ENCODE measurements at places on chromosomes 6 and 20.

DNA sequence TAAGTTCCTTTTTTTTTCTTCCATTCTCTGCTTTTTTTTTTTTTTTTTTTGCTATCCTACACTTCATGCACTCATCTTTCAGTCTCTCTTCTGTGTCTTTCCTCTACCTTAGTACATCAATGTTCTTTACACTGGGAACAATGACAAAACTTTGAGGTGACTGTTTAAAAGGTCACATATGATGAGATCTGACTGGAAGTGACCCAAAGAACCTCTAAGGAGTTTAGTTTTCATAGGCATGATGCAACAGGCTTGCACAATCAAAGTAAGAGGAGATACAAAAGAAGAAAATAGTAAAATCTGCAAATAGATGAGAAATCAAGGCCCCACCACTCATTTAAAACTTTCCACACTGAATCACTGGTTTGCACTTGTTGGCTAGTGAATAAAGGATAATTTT is 840.8 kb downstream of the TBC1D32 start:
- no peak for DNase-seq

DNA sequence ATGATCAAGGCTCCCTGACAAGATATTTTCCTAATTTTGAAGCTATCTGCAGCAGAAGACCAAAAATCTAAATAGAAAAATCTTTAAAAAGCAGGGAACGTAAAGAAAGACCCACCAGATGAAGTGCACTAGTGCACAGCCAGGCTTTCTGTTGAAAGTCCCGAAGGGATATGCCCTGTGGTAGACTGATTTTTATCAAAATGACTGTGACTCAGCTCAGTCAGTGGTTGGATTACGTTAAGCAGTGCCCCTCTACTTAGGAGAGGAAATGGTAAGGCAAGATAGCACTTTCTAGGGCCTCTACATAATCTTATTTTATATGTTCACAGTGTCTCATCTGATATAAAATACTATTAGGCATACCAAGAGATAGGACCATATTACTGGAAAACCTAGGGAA is 123.4 kb upstream of the RAB32 start:
- peak; percentile 55 for DNase-seq

DNA sequence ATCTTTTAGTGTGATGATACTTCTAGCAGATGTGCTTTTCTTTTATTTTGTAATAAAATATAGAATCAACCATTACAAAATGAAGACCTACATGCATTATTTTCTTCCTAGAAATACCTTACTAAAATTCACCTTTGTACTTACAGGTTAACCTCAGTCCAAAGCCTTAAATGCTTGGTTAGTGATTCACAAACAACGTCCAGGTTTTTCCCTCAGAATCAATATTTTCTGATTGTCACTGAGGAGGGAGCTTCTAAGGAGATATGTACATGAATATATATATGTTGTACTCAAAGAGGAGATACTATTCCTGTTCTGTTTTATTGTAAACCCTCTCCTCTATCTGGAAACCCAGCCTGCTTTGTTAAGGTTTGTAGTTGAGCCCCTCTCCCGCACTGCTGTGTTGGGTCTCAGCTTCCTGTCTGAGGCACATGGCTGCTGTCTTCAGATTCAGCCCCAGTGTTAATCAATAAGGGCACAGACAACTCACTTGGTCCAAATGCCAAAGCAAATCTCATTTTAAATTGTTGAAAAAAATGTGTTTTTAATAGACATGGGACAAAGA is 33.9 kb upstream of the HS3ST5 start:
- no peak for DNase-seq

- DNase-seq: peak; percentile 32
Observed at GRCh38 chr6:146851837-146852236, 253.1 kb downstream of the ADGB start.

- DNase-seq: peak; percentile 83
Observed at GRCh38 chr6:33960345-33961313, 156.8 kb upstream of the MLN start.

DNA sequence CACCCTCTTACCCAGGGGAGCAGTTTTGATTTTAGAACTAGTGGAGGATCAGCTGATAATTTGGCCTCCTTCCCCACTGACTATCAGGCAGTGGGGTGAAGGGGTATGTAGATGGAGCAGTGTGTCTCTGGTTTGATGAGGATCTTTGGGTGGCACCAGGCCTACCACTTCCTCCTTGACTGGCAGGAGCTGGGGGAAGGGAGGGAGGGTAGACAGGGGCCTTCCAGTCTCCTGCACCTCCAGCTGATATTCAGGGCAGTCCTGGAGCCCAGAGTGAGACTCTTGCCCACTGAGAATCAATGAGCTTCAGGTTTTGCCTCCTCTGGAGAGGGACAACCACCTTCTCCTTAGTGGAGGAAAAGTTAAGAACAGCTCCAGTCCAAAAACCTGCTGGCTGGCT is 3.2 kb downstream of the DEF6 start:
- DNase-seq: peak; percentile 77

DNA sequence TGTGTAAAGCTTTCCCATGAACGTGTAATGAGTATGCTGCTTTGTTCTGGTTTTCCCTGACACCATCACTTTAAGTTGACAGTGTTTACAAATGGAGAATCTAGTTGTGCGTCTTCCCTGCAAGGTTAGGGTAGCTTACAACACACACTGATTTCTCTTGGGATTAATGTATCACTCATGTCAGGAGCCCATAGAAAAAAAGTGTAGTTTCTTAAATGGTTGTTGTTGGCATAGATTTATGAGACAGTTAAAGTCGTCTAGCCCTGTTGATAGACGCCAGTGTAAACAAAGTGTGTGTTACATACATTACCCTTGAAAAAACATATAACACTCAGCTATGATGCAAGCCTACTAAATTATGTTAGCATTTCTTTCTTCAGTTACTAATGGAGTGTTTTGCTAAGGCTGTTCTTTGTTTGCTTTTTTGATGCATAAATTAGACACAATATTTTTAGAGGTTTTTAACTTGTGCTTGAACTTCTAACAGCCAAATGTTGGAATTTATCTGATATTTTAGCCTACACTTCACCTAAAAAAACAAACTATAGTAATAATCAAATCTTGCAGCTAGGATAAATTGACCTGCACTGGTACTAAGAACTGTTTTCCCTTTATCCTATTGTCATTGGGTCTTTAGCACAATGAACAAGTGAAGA is 88.6 kb downstream of the RNF217 start:
- no peak for DNase-seq

DNA sequence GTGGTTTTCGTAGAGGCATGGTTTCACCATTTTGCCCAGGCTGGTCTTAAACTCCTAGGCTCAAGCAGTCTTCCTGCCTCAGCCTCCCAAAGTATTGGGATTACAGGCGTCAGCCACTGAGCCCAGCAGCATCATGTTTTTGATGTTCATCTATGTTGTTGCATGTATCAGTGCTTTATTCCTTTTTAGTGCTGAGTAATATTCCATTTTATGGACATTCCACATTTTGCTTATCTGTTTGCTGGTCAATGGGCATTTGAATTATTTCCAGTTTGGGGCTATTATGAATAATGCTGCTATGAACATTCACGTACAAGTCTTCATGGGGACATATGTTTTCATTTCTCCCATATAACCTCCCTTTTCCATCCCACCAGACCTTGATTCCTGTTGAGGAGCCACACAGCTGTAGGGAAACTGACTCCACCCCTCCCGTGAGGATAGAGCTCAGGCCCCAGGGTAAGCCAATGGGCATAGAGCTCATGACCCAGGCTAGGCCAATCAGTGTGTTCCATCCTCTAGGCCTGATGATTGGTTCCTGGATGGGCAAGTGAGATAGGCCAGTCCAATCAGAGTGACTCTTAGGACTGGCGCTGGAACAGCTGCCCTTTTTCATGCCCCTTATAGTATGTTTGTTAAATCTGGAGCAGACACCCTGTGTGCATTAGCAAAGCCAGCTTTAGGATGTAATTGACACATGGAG is 49.5 kb downstream of the DLGAP4 start:
- no peak for DNase-seq

GRCh38 chr20:51014797-51015722 is 7.8 kb downstream of the KCNG1 start:
- peak; percentile 58 for DNase-seq

GRCh38 chr6:39445667-39446066 is 123.2 kb upstream of the KCNK16 start:
- no peak for DNase-seq

DNA sequence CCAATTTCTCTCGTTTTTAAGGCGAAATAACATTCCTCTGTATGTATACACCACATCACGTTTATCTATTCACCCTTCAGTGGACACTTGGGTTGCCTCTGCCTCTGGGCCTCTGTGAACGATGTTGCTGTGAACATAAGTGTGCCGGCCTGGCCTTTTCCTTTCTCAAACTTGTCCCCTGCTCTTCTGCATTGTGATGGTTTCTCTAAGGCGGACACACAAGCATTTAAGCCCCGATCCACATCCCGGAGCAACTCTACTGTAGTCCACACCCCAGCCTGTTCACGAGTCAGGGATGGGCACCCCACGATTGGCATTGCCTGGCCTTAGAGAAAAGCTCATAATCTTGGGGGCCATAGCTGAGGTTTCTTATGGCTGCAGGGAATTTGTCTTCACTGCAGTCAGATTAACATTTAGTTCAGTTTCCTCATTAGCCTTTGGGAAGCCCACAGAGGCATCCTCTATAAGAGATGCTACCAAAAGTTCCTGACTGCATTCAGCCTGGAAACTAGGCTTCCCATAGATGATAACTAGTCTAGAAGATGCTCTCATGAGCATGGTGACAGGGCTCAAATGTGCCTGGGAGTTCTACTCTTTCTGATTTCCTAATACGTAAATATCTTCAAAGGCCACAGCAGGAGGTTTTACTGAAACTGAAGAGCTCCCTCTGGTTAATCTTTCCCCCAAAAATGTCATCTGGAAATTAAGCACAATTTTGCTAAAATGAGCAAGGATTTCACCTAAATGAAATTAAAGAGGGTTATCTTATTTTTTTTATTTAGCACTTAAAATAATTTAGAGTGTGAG is 762 bp downstream of the ZC3H12D start:
- no peak for DNase-seq

- DNase-seq: no peak
Observed at GRCh38 chr6:156886409-156886808, 109.2 kb downstream of the ARID1B start.

DNA sequence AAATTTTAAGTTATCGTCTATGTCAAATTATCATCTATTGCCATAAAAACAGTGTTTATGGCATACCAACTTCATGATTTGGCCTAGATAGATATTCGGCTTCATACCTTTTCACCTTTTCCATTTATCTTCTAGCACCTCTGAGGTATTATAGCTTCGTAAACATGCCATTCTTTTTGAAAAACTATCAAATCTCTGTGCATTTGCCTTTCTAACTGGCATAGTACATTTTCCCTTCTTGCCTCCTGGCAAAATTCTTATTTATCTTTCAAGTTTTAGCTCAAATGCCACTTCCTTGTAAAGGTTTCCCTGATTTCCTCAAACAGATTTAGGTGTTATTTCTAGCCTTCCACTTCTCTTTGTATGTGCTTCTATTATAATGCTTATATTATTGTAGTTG is 7.0 kb upstream of the REV3L start:
- DNase-seq: no peak

GRCh38 chr20:23232679-23233308 is 117.8 kb upstream of the NXT1 start:
- no peak for DNase-seq

DNA sequence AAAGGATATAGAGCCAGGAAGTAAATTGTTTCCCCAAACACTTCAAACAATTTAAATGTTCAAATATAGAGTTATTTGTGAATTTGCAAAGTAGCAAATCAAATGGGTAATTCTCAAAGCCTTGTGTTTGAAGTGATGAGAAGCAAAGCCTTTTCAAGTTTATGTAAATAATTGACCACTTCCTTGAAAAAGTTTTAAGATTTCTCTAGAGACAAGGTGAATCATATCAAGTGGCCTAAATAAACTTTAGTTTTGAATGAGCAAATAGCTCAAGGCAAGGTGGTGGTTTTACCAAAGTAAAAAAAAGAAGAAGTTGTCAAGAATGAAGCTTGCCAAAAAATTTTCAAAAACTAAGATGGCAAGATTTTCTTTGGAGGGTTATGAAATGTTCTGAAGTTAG is 42.6 kb upstream of the IFNGR1 start:
- DNase-seq: peak; percentile 23

- DNase-seq: no peak
Observed at GRCh38 chr6:106790935-106791334, 161.6 kb downstream of the QRSL1 start.

GRCh38 chr6:46327779-46328178 is 157.0 kb upstream of the ENPP5 start:
- no peak for DNase-seq

DNA sequence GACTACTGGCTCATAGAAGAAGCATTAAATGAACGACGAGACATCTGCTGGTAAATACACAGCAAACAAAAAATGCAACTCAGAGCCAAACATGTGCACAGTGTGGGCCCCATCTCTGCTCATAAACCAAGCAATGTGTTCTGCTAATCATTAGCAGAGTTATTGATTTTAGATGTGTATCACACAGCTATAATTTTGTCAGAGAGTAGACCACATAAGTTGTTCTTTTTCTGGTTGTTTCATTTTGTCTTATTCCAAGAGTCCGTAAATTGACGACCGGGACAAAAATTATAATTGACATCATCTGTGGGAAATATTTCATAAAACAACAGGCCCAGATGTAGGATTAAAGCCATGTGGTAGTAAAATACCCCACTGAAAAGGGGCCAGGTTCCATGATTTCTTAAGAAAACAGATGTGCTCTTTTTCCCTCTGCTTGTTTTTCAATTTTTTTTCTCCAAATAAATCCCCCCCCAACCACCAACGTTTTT is 423.6 kb downstream of the HAO1 start:
- no peak for DNase-seq

DNA sequence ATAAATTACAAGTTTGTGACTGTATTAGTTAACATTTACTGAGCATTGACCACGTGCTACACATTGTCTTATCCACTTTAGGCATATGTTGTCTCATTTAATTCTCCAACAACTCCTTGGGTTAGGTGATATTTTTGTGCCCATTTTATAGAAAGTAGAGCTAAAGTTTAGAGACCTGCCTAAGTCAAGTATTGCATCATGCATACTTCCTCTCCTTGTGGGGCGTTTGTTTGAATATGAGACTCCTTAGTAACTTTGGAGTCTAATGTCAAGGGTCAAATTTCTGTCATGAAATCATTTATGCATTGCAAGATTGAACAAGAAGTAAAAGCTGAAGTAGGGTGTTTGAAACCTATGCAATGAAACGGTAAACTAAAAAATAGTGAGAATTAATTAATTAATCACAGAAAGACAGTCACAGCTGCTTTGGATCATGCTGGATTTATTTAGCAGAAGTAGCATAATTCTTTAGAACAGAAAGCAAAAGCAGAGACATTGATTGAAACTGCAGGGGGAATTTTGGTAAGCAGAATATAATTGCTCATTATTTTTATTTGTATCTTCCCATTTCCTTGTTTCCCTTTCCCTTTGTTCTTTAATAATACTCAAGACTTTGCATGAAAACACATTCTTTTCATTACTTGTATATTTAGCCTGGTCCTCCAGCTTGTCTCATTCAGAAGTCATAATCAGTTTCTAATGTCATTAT is 1374.4 kb upstream of the GJE1 start:
- DNase-seq: no peak

GRCh38 chr20:50058662-50059402 is 54.1 kb downstream of the UBE2V1 start:
- no peak for DNase-seq

GRCh38 chr20:23519556-23519955 is 28.6 kb downstream of the CST8 start:
- no peak for DNase-seq

- no peak for DNase-seq
Observed at GRCh38 chr20:10824750-10825500, 151.1 kb upstream of the JAG1 start.

Measured in hematopoietic multipotent progenitor cell treated with erythropoietin and hydrocortisone succinate and interleukin-3 and kit ligand, for 6 days (in vitro differentiated cells).